ENCODE measurements at places on chromosomes 13 and 19.
A peak's percentile ranks its signal among the peaks of the same experiment; 100 is the strongest.

GRCh38 chr13:105220063-105220462 lies 1315.4 kb downstream of the EFNB2 start:
- DNase-seq = no peak

DNA sequence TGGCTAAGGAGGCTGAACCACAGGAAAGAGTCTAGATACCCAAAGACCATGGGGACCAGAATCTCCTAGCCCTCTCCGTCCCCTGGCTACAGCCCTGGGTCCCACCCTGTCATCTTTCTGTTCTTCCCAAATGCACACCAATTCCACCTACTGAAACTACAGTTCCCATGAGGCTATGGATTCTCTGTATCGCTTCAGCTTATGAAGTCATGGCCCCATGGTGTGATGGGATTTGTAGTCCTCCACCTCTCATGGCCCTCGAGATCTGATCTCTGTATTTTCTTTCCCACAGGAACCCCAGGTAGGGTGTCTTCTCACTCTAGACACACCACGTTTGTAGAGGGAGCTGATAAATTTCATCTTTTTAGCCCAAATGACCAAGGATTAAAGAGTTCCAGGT lies 11.8 kb downstream of the PTPRH start:
- DNase-seq = no peak

DNA sequence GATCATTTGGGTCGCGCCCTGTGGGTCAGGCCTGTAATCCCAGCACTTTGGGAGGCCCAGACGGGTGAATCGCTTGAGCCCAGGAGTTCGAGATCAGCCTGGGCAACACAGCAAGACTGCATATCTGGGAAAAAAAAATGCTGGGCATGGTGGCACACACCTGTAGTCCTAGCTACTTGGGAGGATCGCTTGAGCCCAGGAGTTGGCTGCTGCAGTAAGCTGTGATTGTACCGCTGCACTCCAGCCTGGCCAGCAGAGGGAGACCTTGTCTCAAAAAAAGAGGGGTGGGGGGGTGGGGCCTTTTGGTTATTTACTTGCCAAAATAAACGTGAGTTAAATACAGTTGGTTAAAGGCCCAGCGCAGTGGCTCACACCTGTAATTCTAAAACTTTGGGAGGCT lies 9.8 kb upstream of the ZNF544 start:
- no peak for DNase-seq

DNA sequence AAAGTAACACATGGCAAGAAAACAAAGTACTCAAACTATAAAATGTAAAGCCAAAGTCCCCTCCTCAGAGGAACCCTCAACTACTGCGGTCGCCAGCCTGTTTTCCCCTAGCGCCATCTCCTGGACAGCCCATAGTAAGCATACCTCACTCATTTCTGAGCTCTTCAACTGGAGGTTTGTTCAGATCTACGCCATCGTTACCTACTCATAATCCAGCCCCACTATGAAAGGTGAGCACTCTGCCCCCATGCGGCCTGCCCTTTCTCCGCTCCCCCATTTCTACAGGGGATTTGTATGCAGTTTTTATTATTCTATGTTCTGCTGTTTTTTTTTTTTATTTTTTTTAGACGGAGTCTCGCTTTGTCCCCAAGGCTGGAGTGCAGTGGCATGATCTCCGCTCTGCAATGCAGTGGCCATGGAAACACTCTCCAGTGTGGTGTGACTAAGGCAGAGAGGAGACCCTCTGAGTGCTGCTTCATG lies 26.2 kb downstream of the OPA3 start:
- DNase-seq = peak; percentile 59

- DNase-seq = no peak
These were observed 4.0 kb upstream of the TSPAN16 start for GRCh38 chr19:11291991-11292390.

GRCh38 chr13:43116242-43116641 lies 92.9 kb downstream of the DNAJC15 start:
- DNase-seq = no peak

GRCh38 chr19:39997638-39998216 lies 867 bp downstream of the ZNF546 start:
- DNase-seq = no peak

GRCh38 chr19:40682431-40682964 lies 8.0 kb downstream of the NUMBL start:
- no peak for DNase-seq

GRCh38 chr19:17499648-17500446 lies 11.6 kb upstream of the PGLS start:
- DNase-seq = no peak

GRCh38 chr13:94947965-94948371 lies 235.6 kb upstream of the SOX21 start:
- no peak for DNase-seq

DNA sequence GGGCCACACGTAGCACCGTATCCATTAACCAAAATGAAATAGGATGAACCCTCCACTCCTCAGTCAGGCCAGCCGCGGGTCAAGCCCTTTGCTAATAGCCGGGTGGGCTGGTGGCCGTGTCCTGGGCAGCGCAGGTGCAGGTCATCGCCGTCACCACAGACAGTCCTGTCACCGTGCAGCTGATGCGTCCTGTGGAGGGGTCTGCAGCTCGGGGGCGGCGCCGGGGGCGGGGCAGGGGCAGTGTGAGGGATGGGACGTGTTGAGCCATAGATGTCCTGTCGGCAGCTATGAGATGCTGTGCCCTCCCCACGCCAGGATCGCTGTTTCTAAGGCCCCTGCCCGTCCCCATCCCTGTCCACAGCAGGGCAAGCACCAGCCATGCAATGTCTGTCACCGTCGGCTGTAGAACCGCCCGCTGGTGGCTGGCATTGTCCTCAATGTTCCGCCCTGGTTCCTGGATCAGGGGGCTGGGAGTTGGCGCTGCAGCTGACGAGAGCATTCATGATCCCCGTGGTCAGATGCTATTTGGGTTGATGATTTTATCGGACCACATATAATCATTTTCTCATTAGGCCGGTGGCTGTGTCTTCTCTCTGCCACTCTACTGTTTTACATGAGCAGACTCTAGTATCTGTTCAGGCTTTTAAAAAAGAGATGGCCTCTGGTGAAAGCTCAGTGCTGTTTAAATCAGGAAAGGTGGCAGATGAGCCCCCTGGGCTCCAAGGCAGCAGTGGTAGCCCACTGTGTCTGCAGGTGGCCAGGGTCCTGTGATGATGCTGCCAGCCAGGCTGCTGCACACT lies 126.1 kb downstream of the KDM4B start:
- no peak for DNase-seq

- DNase-seq = no peak
These were observed 7.5 kb downstream of the BLVRB start for GRCh38 chr19:40457953-40458596.

DNA sequence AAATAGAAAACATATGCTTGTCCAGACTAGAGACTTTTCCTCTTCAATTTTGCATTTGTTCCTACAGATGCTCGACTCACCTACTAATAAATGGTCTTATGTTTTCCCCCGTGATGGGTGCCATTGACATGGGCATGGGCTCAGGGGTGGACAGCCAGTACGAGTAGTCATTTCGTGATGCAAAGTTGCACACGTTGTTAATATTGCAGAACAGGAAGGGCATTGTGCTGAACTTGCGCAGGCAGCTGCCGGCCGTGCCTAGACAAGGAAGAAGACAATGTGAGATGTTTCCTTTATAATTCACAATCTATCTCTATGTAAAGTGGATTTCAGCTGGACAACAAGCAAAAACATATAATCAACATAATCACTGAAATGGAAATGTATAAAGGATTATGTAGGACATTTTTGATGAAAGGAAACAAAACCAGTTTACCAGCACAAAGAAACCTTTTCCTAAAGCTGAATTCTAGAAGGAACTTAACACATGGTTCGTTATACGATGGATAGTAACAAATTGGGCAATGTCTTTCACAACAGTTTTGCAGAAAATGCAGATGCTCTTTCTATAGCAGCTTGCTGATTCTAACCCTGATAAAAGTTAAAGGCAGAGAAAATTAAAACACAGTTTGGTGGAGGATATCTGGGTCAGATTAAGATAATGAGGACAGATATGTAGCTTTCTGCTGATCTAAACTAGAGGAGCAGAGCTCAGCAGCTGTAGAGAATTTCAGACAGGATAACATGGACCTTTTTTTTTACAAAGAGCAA lies 145.7 kb downstream of the COL4A1 start:
- DNase-seq = no peak

DNA sequence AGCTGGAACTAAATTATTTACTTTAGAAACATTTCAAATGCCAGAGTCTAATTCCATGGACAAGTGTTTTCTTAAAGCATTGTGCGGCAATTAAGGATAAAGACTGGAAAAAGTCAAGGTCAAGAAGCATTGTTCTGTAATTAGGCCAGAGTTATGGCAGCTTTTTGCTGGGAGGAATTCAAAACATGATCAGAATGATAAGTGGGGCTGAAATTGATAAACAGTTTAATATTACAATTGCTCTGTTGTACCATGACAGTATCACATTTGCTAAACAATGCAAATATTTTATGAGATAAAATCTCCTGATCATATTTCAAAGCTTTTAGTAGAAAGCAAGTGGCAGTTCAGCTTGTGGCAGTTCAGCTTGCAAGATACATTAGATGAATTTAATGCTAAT lies 513.7 kb downstream of the GPC6 start:
- no peak for DNase-seq

DNA sequence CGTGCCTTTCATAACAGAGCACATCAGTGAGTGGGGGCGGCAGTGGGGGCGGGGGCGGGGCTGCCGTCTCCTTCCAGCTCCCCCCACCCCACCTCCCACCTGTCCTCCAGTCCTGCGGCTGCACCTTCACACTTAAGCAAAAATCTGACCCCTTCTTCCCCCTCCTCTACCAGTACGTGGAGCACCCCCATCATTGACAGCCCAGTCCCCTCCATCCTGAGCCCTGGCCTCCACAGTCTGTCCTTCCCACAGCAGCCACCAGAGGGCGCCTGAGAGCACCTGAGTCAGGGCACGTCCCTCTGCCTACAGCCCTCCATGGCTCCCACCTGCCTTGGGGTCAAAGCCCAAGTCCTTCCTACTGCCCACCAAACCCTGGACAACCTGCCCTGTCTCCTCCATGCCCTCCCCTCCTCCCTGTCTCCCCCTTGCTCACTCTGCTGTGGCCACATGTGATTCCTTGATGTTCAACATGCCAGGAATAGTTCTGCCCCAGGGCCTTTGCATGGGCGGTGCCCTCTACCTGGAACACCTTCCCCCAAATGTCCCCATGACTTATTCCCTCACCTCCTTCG lies 4.0 kb downstream of the EBI3 start:
- DNase-seq = peak; percentile 27

DNA sequence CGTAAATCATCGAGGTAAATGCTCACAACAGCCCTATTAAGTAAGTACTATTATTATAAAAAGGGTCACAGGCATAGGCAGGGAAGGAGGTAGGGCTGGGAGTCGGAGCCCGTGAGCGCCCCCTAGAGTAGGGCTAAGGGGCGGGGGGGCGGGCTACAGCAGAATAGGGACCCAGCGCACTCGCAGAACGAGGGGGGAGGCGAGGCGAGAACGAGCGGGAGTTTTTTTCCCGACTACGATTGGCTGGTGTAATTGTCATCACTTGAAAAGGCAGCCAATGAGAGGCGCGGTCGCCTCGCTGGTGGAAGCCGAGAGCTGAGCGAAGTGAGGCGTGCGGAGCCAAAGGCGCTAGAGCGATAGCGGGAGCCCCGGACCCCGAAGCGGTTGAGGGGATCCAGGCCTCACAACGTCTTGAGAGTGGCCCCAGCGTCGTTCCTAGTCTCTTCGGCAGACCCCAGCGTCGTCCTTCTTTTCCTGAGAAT lies 24.2 kb downstream of the KEAP1 start:
- DNase-seq = peak; percentile 23

DNA sequence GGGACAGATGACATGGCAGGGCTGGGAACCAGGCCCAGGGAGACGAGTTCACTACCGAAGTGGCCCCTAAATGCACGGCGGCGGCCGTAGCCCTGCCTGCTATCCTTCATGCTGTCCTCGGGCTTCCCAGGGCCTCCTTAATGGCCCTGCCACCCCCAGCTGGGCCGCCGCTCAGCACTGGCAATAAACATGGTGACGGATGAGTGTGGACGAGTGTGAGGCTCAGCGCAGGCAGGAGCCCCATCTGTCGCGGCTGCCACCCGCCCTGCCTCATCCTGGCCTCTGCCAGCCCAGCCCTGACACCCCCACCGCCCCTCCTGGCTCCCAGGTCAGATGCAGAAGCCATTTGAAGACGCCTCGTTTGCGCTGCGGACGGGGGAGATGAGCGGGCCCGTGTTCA lies 13.6 kb downstream of the PIN1 start:
- peak; percentile 55 for DNase-seq

- no peak for DNase-seq
These were observed 9.5 kb downstream of the MAN2B1 start for GRCh38 chr19:12656899-12657571.

- no peak for DNase-seq
These were observed 54.3 kb downstream of the MICU2 start for GRCh38 chr13:21549633-21550032.

DNA sequence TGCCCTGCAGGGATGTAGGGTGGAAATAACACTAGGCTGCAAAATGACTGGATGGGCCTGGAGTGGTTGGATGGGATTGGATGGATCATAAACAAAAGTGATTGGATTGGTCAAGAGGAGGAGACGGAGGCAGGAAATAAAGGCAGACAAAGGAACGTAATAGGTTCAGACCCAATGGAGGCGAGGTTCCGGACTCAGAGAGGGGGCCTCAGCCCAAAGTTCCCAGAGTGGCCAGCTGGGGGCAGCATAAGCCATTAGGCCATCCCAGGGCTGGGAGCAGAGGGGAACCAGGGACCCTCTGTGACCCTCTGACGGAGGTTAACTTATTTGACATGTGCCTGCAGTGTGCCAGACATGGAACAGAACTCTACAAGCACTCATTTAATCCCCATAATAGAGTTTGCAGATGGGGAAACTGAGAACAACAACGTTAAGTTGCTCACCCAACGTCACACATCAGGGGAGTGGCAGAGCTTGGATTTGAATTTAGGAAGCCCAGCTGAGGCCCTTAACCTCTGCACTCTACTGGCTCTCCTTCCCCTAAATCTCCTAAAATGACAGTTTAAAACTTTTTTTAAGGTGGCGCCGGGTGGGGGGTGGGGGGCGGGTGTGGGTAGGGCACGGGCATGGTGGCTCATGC lies 15.3 kb upstream of the MAP1S start:
- peak; percentile 13 for DNase-seq

DNA sequence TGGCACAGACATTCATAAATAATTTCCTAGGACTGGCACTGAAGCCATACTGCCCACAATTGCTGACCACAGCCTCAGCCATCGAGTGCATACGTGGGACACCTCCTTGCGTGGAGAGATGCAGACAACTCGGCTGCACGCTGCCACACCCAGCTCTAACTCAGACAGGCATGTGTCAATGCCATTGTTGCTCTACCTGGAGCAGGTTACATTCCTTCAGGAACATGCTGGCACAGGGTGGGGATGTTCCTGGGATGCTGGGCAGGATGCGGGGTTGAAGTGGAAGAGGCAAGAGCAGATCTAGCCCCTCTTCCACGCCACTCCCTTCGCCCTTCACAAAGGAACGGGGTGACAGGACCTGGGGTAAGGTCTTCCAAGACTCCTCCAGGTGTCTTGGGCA lies 24.2 kb upstream of the SLC35E1 start:
- DNase-seq = no peak

DNA sequence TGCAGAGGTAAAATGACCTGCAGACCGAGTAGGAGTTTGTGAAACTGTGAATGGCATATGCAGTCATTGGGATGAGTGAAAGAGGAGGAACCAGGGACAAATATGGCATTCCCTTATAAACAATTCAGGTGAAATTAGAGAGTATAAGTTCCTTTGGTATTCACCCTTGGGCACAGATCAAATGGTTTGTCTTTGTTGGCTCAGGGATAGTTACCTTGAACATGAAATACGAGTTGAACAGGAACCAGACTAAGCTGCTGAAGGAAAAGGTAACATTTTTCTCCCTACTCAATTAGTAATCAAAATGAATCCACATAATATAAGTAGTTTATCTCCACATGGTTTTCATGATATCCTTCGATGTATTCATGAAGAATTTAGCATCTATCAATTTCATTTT lies 50.5 kb downstream of the SLITRK1 start:
- DNase-seq = no peak

Data from NCI-H1694 (cell line).